ENCODE measurements at places on chromosomes 6 and 20.
A peak's percentile ranks its signal among the peaks of the same experiment; 100 is the strongest.

- DNase-seq: peak; percentile 94
Measured at GRCh38 chr6:33570806-33571636, 9.1 kb downstream of the BAK1 start.

DNA sequence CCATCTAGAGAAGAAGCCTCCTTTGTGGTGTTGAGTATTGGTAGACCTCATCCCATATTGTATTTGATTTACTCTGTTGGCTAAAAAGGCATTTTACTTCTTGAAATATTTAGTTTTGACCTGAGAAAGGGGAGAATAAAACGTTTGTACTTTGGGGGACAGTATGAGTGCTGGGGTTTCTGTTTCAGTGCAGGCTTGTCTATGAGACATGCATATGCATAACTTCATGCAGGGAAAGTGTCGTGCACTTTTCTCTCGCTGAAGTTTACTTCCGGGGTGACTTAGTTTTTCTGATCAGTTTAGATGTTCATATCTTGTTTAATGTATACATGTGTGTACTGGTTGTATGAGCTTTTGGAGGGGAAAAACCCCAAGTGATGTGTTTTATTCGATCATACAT, 59.5 kb downstream of the UTRN start:
- DNase-seq: no peak

GRCh38 chr6:30725713-30726505, 5.8 kb downstream of the TUBB start:
- DNase-seq: no peak

GRCh38 chr6:109239160-109239559, 143.1 kb downstream of the CD164 start:
- DNase-seq: no peak

DNA sequence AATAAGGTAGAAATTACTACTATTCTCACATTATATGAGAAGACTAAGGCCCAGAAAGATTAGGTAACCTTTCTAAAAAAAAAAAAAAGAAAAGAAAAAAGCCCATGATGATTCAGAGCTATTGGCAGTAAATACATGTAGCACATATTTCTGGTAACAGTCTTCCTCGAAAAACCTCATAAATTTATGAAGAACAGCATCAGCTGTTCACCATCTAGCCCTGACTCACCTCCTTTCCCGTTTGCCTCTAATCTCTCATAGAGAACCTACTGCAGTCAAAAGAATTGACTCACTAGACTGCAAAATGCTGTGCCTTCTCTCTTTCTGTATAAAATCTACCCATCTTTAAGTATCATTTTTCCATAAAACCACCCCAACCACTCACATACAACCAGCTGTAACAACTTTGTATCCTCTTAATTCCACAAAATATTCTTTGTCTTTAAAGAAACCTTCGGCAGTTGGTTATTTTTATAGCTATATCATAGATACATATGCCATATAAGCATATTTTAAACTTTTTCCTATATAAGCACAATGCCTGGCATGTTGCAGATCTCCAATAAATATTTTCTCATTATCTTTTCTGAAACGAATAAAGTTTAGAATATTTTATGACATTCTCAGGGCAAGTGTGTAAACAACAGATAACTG, 152.7 kb upstream of the ENPP5 start:
- DNase-seq: no peak

GRCh38 chr6:111741177-111741952, 131.9 kb downstream of the FYN start:
- no peak for DNase-seq

All from cardiac septum (tissue), 1 donor.